ENCODE measurements at places on chromosomes 3 and 15.

- DNase-seq, result no peak
Observed at GRCh38 chr15:57019496-57020160, 101.2 kb downstream of the TCF12 start.

DNA sequence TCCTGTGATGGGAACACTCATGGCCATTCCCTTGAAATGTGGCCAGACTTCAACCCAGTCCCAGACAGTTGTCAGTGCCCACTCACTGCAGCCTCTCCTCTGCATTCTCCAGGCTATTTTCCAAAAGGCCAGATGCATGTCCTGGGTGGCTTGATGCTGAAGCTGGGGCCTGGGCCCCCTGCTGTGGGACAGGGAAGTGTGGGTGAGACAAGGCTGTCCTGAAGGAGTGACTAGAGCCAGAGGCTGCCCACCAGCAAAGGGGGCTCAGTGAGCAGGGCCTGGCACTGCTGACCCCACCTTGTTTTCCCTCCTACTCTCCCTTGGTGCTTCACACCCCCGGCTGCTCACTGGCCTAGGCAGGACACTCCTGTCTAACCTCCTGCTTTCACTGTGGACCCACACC is 11.9 kb downstream of the CISH start:
- no peak for DNase-seq

GRCh38 chr3:17583530-17583929 is 158.9 kb downstream of the TBC1D5 start:
- no peak for DNase-seq

GRCh38 chr3:71542521-71543370 is 40.8 kb downstream of the FOXP1 start:
- peak; percentile 92 for DNase-seq

- no peak for DNase-seq
Observed at GRCh38 chr3:127661600-127661999, 11.2 kb upstream of the ABTB1 start.

DNA sequence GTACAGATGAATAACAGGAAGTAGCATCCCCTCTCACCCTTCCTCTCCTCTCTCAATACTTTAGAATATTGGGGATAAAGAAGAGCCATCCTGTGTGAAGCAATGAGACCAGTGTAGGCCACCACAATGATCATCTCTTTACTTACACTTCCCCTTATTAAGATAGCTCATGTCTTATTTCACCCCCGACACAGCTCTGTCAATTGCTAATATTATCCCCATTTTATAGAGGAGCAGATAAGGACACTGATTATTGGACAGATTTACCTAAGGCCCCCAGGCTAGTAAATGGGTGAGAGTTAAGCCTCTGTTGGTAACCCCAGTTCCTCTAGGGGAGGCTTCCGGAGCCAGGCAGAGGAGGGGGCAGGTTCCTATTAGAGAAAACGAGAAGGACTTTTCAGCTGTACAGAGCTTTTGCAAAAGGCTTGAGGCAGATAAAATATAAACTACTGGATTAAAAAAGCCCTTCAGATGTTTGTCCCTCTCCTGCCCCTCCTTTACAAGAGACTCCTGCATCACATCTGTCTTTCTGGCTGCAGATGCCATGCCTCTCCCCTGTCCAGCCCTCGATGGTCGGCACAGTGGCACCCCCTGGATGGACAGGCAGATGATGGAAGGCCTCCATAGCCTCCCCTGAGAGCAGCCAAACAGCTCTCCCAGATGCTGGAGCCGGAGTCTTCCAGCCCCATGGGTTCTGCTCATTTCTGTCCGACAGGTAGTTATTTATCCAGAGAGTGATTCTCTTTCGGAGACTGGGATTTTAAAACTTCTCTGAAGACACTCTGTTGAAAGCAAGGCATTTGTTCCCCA is 49.4 kb upstream of the LCTL start:
- DNase-seq, result no peak

- peak; percentile 34 for DNase-seq
Observed at GRCh38 chr3:108001457-108001856, 89.4 kb downstream of the CD47 start.

- no peak for DNase-seq
Observed at GRCh38 chr3:59406943-59407342, 357.1 kb upstream of the CFAP20DC start.

- no peak for DNase-seq
Observed at GRCh38 chr3:66355394-66355793, 134.6 kb downstream of the SLC25A26 start.

GRCh38 chr15:98504998-98505397 is 143.3 kb upstream of the IGF1R start:
- DNase-seq, result no peak

GRCh38 chr3:171088964-171089754 is 62.6 kb upstream of the SLC2A2 start:
- peak; percentile 95 for DNase-seq

DNA sequence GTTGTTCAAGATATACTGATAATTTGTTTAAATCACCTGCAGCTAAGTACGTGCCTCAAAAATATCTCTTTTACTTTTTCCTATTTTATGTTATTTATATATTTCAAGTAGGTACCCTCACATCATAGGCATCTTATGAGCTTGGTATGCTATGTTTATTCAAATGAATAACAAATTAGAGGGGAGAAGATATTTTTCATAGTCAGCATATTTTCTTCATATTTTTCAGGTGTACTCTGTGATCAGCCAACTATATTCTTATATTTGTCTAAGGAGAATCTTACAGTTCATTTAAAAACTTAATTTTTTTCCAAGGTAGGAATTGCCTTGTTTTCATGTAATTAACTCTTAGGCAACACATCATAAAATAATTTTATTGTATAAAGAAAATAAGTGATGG is 421.1 kb upstream of the GRM7 start:
- no peak for DNase-seq

- no peak for DNase-seq
Observed at GRCh38 chr3:122257644-122258364, 67.2 kb upstream of the CSTA start.

GRCh38 chr3:171396048-171396447 is 64.2 kb downstream of the TNIK start:
- peak; percentile 31 for DNase-seq

DNA sequence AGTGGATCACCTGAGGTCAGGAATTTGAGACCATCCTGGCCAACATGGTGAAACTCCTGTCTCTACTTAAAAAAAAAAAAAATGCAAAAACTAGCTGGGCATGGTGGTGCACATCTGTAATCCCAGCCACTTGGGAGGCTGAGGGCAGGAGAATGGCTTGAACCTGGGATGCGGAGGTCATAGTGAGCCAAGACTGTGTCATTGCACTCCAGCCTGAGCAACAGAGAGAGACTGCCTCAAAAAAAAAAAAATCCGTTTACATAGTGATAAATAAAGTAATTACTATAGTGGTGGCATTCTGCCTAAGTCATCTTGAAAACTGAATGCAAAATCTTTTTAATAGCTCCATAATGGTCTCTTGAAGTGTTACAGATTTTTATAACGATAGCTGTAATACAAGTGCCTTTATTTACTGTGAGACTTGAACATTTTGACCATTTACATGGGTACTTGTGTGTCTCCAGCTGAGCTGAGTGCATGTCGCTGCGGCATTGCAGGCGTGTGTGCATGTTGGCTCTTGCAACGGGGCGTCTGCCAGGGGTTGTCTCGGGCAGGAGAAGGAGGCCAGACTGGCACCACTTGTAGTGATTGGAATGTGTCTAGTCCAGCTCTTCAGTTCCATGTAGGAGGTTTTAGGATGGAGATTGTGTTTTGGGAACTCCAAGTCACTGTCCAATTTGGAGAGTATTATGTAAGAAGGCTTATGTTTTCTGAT is 111.9 kb downstream of the IGF1R start:
- DNase-seq, result no peak

- DNase-seq, result no peak
Observed at GRCh38 chr3:20361000-20361399, 175.0 kb upstream of the SGO1 start.

DNA sequence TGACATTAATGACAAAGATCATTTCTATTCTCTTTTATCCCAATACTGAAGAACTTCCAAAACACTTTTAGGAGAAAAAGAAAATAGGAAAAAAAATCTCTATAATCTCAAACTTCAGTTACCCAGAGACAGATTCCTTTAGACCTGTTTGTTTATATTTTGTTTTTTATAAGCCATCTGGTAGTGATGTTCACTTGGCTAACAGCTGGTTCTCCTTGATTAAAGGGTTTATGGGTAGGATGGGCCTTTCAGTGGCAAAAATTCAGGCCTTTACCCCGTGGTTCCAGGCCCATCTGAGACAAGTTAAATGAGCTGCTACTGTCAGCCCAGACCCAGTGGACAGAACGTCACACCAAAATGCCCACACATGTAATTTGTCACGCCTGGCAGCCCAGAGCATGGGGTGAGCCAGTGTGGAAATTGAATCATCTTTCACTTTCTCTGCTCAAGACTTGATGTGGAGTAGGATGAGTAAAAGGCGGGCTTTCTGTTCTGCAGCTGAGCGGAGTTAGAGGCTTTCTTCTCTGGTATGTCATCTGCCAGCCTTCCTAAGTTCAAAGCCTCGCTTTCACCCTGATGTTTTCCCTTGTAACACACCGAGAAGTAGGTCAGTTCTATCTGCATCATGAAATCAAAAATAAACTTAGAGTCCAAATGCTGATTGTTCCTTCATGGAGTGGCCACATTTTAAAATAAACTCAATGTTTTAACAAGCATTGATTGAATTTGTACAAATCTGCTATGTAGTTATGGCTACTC is 62.5 kb upstream of the SKOR1 start:
- DNase-seq, result peak; percentile 34

DNA sequence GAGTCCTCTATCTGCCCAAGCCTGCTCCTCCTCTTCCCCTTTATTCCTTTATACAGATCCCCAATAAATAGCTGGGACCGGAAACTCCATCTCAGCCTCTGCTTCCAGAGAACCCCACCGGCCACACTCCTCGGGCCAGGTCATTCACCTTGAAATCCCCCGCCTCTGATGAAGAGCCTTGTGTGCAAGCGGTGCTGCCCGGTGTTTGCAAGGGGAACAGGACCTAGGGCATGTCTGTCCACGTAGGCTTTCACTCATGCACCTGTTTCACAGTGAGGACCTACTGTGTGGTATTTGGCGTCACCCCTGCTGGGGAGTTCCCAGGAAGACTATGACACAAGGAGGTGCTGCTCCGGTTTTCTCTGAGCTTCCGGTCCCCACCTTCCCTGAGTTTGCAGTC is 54.0 kb downstream of the WNT7A start:
- no peak for DNase-seq

DNA sequence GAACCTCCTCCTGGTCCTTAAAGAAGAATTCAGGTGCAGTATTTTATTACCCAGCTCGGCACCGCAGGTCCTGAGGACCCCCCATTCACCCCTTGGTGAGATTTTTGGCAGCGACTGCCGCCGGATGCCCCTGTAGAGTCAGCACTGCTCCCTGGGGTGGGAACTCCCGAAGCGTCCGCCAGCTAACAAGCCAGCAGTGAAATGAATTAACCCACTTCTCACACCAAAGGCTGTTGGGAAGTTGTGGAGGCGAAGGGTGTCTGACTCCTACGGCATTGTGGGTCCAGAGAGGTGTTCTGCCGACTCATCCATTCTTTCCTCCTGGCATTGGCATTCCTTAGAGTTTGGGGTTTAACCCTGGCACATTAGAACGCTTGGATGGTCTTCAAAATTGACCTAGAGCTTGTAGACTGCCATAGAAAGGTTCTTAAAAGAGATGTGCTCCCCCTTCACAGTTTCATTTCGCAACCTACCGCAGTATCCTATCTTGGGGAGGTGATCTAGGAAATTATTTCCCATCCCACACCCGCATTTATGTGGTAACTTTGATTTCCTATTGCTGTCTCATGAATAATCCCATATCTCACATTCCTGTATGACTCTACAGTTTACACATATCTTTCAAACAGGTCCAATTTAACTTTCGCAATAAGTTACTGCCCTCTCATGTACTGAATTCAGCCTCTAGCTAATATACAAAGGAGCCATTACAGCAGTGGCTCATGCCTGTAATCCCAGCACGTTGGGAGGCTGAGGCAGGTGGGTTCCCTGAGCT is 879 bp upstream of the EIF5A2 start:
- peak; percentile 97 for DNase-seq

DNA sequence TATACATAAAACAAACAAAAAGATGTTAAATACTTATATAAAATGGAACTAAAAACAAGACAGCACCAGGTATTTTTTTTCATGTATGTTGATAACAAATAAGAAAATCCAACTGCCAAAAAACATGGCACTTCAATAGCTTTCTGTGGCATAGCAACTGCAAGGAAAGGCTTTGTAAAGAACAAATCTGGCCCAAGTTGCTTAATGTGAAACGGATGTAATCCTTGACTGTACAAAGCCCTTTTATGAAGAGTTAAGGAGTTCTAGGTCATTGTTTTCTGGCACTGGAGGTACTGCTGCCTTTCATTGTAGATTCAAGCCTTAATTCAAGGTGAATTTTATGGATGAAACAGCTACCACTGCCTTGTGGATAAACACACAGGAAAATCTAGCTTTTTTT is 68.8 kb upstream of the SLC12A8 start:
- DNase-seq, result no peak
